Ammon's horn (tissue), 1 donor: ENCODE measurements at places on chromosomes 5 and 9.

DNA sequence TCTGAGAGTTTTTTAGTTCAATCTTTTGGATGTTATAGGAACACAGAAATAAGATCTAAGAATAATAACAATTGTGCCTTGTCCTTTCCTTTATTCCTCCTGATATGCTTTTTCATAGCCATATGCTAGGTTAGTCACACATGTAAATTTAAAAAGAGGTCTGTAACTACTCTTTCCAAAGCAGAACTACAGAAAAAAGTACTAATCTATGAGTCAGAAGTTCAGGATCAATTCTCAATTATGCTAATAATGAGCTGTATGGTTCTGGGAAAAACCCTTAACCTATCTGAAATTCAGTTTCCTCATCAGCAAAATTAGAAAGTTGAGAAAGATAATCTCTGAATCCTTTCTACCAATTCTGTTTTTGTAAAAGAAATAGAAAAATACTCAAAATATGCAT, 44.4 kb downstream of the ANKRD31 start:
- no peak for DNase-seq

GRCh38 chr5:107424491-107424890, 246.2 kb downstream of the EFNA5 start:
- DNase-seq = no peak

DNA sequence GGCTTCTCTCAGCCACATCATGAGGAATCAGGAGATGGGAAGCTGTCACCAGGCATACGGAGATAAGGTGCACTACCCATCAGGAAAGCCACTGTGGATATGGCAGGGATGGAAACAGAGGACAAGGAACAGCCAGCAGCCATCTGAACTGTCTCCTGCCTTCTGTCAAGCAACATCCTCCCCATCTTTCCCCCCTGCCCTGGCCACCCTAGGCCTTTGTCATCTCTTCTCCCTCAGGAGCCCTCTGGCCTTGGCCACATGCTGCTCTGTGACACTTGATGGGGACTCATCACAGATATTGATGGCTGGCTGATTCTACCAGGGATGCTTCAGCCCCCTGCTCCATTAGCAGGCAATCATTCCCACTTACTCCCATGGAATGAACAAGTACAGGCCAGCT, 21.1 kb upstream of the MEIKIN start:
- DNase-seq = no peak

DNA sequence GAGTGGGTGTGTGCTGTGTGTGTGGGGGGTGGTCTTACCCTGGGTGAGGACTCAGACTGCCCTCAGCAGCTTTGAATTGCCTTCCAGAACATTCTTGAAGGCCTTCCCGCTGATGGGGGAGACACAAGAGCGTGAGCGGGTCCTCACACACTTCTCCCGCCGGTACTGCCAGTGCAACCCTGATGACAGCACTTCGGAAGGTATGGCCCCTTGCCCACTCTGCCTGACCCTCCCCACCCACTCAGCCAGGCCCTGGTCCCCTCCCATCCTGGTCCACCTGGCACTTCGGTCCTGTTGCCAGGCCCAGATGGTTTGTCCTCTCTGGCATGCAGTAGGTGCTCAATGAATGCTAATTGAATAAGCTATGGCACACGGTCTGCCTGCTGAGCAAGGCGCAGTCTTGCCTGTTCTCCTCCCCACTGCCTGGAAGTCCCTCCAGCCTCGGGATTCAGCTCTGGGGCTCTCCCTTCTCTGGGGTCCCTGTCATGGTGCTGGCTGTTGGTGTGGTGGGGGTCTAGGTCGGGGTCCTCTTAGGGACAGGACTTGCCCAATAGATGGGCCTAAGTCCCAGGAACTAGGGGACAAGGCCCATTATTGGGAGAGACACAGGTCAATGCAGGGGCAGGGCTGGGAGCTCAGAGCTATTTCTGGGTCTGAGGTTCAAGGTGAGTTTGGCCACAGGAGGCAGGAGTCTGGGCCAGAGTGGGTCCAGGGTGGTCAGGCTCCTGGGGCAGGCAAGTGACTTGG, 26.4 kb downstream of the PSD2 start:
- no peak for DNase-seq

DNA sequence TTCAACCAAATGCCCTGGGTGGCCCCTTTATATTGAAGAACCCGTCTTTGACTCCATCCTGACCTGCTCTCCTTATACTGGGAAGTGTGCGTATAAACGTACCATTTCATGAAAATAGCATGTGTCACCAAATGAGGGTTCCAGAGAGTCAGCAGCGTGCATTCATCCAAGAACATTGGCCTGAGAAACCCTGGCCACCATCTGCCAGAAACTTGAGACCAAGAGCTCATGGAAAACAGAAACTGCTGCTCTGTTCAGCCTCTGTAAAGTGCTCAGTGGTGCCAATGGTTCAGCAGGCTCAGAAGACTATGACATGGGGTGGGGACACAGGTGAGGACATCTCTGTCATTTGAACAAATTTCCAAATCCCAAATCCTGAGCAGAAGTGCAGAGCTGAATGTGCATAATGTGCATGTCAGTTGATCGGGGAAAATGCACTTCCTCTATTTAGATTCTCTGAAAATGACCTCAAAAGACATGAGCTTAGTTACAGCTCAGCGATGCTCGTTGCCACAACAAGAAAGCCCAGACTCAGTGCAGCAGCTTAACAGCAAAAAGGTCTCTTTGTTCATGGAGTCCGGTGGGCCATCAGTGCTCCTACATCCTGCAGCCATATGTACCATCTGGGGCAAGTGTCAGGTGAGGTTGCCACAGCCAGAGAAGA, 176.1 kb downstream of the ATPSCKMT start:
- no peak for DNase-seq

DNA sequence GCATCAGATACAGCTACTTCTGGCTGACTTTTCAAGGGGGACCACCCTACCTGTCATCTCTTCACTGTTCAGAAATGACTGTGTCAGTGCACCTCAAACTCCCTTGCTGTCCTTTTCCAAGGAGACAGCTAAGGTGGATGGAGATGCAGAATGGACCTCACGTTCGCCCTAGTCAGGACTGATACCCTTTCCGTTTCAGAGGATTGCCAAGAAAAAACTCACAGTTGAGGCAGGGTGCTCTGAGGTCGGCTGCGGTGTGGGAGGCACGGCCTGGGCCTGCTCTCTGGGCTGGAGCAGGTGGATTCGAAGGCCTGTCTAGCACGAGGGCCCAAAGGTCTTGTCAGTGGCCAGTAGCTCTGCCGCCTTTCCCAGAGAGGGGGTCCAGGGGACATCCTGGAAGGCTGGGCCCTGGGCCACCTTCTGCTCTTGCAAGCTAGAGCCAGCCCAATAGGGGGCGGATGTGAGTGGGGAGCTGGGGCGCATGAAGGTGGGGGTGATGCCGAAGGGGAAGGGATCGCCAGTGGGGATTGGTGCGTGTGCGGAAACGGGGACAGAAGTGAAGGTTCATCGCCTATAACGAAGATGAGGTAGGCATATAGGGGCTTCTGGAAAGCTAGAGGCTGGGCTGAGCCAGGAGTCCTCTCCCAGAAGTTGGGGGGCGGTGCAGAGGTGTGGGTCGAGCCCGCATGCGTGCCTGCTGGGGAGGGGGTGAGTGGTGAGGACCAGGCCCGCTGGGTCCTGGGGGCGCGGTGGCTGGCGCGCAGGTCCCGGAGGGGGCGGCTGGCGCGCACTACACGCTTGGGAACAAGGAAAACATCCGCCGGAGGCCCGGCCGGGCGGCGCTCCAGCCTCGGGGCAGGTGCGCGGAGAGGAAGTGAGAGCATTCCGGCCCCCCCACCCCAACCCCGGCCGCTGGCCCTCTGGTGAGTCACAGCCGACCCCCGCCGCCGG, 2.5 kb upstream of the MSMP start:
- DNase-seq = peak; percentile 77

DNA sequence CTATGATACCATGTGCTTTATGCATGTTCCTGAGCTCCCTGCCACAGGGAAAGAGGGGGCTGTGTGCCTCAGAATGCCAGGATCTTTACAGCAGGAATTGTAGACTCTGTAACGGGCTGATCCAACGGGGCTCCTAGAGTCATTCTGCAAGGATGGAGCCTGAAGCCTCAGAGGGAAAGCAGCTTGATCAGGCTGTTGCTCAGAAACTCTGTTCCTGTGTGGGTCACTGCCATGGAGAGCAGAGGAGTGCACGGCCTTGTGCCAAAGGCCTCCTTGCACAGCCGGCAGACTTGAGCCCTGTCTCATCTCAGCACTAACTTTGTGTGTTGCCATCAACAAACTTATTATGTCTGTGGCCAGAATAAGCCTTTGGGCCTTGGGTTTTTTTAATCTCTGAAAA, 51.8 kb downstream of the AMBP start:
- DNase-seq = no peak

- no peak for DNase-seq
These were observed 48.9 kb downstream of the PDE6A start for GRCh38 chr5:149895416-149896345.

DNA sequence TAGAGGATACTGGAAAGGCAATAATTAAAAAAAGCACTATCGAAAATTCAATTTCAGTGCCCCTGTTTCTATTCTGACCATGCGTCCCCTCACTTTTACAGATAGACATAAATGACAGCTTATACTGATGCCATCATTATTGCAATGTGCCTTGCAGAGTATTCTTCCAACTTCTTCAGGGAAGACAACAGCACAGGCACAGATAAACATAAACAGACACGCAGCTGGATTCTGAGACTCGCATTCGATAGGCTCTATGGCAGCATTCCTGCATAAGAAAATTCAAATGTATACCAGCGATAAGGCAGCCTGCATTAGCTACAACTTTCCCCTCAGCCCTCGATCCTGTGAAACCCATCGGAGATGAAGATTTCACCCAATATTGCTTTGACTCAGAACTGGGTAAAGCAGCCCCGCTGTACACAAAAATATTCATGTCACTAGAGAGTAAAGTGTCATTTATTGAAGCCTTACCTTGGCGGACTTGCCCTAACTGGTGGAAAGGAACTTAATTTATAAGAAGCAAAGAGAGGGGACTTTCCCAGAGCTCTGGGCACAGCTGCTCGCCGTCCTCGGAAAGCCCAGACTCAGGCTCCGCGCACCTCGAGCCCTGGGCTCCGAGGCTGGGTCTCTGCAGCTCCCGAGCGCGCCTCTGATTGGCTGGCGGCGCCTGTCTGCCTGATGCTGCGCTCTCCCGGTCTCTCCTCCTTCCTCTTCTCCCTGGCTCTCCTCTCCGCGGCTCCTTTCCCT, at the start of gene CDH18:
Gene CDH18 (minus strand): TSS at position 589 of the 750 bp plus-strand sequence. CDS start 149,214 bp downstream, outside the sequence.
- peak; percentile 86 for DNase-seq

- no peak for DNase-seq
These were observed 78.1 kb downstream of the KCNT1 start for GRCh38 chr9:135780086-135780485.

GRCh38 chr5:30749971-30750370, 443.5 kb upstream of the CDH6 start:
- no peak for DNase-seq

GRCh38 chr9:38319496-38320173, 72.9 kb upstream of the ALDH1B1 start:
- no peak for DNase-seq
